ENCODE measurements at places on chromosomes 5 and 9.

- DNase-seq: peak; percentile 21
These were observed 955 bp upstream of the GALNT12 start for GRCh38 chr9:98806394-98807035.

GRCh38 chr9:109383356-109383755 lies 62.5 kb upstream of the EPB41L4B start:
- no peak for DNase-seq

GRCh38 chr9:131808291-131808690 lies 68.4 kb upstream of the RAPGEF1 start:
- DNase-seq: no peak

DNA sequence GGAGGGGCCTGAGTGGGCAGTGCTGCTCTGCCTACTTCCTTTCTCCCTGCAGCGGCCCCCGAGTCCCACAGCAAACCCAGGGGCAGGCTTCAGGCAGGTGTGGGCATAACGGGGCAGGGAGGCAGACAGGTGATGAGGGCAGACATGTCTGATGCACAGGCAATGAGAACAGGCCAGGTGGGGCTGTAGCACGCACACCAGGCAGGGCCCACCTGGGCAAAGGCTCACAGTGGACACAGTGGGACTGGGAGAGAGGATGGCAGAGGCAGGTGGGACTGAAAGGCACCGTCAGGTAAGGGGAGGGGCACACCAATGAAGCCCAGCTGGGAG lies 5.8 kb downstream of the LTC4S start:
- no peak for DNase-seq

- DNase-seq: no peak
These were observed 398.7 kb upstream of the IRX4 start for GRCh38 chr5:2281446-2281845.

DNA sequence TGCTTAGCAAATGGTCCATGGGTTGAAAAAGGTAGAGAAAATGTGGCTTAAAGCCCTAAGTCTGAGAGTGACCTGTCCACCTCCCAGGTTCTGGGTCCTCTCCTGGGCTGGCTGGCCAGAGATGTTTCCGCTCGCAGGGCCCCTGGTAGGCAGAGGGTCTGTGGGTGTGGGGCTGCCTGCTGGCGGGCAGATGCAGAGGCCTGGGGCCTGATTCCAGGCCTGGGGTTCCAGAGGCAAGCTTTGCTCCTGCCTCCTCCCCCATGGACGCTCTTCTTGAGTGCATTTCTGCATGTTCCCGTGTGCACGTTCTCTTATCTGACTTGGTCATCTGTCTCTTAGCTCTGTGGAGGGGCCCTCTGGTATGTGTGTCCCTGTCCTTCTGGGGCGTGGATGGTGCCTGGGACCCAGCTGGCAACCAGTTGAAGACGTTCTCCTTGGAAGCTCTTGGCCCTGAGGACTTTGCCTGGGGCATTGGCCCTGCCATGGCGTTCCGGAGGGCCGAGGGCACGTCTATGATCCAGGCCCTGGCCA lies 3.8 kb downstream of the MIGA2 start:
- DNase-seq: no peak

GRCh38 chr5:67659288-67659687 lies 462.7 kb upstream of the CD180 start:
- no peak for DNase-seq

GRCh38 chr5:113084402-113085083 lies 107.9 kb downstream of the DCP2 start:
- DNase-seq: no peak

DNA sequence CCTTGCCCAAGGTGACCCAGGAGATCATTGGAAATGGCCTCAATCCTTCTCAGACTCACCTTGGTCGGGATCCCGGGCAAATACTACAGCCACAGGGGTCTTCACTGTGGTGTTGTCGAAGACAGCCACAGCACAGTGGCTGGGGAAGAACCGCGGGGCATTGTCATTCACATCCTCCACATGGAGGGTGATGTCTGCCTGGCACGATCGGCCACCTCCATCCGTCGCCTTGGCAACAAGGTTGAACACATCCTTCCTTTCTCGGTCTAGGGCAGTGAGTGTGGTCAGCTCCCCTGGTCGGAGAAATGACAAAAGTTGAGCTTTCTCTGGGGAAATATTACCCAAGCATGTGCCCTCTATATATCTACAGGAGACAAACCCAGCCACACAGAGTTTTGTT lies 56.8 kb downstream of the FAT2 start:
- DNase-seq: no peak

GRCh38 chr9:109872901-109873300 lies 92.9 kb downstream of the PALM2AKAP2 start:
- DNase-seq: no peak

Data from fibroblast of lung (primary cell).